Breast epithelium (tissue), 4 donors: ENCODE measurements at places on chromosomes 3 and 15. TPM values are rescaled to one million over a fixed set of nuclear protein-coding genes. Genes with fewer than 3 reads are reported as not detected.

Gene GOLGA6L4
- 5.2 TPM for total RNA-seq

Gene FETUB
- total RNA-seq: not detected

Gene CCK
- total RNA-seq: not detected

DNA sequence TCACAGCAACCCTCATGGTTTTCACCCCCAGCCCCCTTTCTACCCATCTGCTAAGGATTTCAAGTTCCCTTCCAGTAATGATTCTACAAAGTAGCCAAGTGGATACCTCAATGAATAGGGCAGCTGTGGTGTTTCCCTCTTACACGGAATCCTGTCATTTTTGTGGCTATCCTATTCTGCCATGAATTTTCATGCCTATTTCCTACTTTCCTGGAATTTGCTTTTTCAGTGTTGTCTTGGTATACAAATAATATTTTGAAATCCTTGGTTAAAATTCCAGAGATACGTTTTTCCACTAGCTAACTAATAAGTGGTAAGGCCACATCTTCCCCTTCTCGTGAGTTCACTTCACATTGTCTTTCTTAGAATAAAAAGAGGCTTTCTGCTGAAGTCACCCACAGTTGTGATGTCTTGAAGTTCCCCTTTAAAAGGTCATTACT, 7.5 kb downstream of the ADPRH start:
- DNase-seq: no peak

DNA sequence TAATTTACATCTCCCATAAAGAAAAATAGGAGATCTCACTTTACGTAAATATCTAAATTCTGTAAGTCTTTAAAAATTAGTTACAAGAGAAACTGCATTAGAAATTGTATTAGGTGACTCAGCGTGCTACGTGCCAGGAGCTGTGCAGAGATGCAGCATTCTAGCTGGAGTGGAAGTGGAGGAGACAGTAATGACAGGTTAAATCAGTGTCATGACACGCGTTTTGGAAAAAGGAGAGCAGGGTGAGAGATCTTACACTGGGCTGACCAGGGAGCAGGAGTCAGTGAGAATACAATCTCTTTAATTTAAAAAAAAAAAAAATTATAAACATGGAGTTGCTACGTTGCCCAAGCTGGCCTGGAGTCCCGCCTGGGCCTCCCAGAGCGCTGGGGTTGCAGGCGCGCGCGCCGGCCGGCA, 635 bp downstream of the TUBGCP5 start:
- no peak for DNase-seq

- no peak for DNase-seq
These were observed 249.4 kb upstream of the MDFIC2 start for GRCh38 chr3:70561796-70562195.

DNA sequence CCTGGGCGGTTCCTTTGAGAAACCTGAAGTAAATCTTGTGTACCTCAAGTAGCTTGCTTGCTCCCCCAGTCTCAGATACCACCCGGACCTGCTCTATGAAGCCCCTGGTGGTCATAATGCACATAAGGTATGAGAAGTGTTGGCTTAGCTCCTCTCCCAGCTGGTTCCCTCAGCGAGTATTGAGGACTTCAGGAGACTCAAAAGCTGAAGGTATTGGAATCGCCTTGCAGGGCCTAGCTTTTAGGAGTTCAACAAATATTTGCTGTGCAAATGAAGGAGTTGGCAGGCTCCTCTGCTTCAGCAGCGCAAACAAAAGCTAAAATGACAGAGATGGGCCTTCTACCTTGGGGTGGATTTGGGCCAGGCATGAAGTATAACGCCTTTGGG, 1.7 kb downstream of the CMTM8 start:
- DNase-seq: no peak

DNA sequence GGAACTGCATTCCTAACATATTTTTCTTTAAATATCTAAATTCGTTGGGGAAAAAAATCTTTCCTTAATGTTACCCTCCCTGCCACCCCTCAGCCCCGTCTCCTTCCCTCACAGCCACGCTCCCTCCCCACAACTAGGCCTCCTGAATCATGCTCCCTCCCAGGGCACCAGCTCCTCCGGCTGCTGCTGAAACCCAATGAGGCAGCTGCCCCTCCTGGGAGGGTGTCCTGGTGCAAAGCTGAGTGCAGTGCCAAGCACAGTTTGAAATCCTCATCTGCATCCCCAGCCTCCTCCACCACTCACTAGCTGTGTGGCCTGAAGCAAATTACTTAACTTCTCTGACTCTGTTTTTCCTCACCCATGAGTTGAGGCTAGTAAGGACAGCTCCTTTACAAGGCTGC, 2.7 kb upstream of the NR2E3 start:
- no peak for DNase-seq

GRCh38 chr15:40986820-40987219, 33.5 kb downstream of the CHAC1 start:
- no peak for DNase-seq

DNA sequence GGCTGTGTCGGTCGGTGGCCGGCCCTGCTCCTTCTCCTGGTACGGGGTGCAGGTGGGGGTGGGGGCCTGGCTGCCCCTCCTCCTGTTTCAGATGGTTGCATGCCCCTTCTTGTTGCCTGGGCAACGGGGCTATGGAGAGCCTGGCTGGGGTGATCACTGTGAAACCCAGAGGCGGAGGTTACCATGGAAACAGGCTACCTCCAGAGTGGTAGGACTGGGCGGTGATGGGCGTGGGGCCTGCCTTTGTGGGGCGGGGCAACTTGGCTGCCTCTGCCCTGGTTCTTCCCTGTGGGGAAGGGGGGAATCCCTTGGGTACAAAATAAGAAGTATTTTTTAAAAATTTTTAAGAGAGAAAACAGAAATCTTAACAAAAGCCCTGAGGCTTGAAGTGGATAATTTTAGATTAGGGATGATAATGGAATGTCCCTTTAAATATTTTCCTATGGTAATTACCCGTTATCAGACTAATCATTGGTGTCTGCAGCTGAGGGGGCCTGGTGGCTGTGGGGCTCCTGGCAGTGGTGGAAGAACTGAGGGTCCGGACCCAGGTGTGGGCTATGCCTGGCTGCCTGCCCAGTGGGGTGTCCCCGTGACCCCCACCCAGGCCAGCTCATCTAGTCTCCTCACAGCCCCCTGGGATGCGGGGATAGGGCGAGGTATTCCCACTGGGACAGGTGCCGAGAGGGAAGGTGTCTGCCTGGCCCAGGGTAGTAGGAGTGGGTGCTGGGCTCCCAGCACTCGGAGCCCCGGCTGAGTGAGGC, 32.5 kb downstream of the PLXNA1 start:
- no peak for DNase-seq

DNA sequence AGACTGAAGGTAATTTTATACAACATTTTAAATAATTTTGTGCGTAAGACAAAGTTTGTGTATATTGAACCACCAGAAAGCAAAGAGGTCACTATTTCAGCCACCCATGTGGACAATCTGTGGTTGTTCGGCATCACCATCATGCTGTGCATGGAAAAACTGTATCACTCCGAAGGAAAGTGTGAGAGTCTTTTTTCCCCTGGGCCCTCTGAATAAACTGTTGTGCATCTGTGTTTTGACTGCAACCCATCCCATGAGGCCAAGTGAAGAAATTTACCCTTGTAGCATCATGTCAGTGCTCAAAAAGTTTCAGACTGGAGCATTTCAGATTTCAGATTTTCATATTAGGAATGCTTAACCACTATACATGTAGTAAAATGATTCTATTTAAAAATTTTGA, 85.3 kb downstream of the IMPG2 start:
- no peak for DNase-seq

GRCh38 chr15:100877551-100877950, 2.1 kb upstream of the ALDH1A3 start:
- DNase-seq: no peak

GRCh38 chr3:65811086-65811761, 227.5 kb downstream of the MAGI1 start:
- DNase-seq: no peak
